ENCODE measurements at places on chromosomes 3 and 15. TPM values are rescaled to one million over a fixed set of nuclear protein-coding genes. Genes with fewer than 3 reads are reported as not detected.

- H3K27me3 ChIP-seq, result peaks cover 12% of the 10 kb centered on the region
- H3K4me3 ChIP-seq, result no peak overlapping the region
- no peak overlapping the region for H3K27ac ChIP-seq
Measured at GRCh38 chr3:13461169-13462124, 18.7 kb upstream of the HDAC11 start.

The SCN5A gene
- not detected for total RNA-seq

- H3K4me1 ChIP-seq, result peaks cover 57% of the 10 kb centered on the region
- H3K27ac ChIP-seq, result peak overlapping the region; percentile 78
- H3K36me3 ChIP-seq, result peaks cover 24% of the 10 kb centered on the region
- no peaks in the 10 kb centered on the region for H3K27me3 ChIP-seq
- H3K4me3 ChIP-seq, result peak overlapping the region; percentile 92
Measured at GRCh38 chr15:75200765-75201615, 692 bp upstream of the C15orf39 start.

DNA sequence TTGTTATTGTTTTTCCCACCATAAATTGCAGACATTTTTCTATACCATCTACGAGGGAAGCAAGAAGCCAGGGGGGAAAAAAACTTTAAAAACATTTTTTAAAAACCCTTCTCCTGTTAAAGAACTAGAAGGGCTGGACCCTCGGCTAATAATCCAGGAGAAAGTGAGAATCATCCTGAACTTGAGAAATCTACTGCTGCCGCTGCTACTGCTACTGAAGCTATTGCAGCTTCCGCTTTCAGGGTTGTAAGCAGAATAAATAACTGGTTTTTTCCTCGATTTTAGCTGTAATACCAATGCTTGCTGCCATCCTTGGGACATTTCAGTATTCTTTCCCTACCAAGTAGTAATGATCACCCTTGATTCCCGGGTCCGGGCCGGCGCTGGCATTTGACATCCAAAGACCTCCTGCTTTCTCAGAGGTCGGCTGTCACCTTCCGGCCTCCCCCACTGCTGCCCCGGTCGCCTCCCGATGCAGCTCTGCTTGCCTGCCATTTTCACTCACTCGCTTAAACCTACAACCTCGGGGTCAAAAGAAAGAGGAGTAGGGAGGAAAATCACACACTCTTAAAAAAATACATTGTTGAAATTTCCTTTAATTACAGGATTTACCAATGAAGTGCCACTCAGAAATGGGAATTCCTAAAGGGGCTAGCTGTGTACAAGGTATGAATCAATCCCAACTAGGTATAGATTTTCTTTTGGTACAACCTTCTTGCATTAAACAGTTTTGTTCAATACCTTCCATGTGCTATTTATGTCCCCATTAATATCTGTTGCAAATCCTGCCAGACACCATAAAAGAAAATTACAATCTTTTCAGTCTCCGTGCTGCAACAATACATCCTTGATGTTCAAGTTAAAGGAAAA, 674 bp upstream of the MECOM start:
- H3K4me1 ChIP-seq, result peaks cover 51% of the 10 kb centered on the region
- peak overlapping the region; percentile 56 for H3K4me3 ChIP-seq
- no peak overlapping the region for H3K27ac ChIP-seq
- peaks cover 86% of the 10 kb centered on the region for H3K27me3 ChIP-seq

GRCh38 chr3:85161544-85161943, 202.8 kb downstream of the CADM2 start:
- DNase-seq, result no peak
- no peaks in the 10 kb centered on the region for H3K36me3 ChIP-seq
- no peaks in the 10 kb centered on the region for H3K27me3 ChIP-seq
- no peak overlapping the region for H3K27ac ChIP-seq
- H3K4me3 ChIP-seq, result no peak overlapping the region
- H3K4me1 ChIP-seq, result no peaks in the 10 kb centered on the region

The PLA2G4E gene
- total RNA-seq, result not detected

GRCh38 chr3:24846286-24846860, 351.7 kb upstream of the THRB start:
- H3K36me3 ChIP-seq, result no peaks in the 10 kb centered on the region
- H3K4me1 ChIP-seq, result no peaks in the 10 kb centered on the region
- no peak overlapping the region for H3K27ac ChIP-seq
- DNase-seq, result no peak
- H3K27me3 ChIP-seq, result no peaks in the 10 kb centered on the region
- H3K4me3 ChIP-seq, result no peak overlapping the region

DNA sequence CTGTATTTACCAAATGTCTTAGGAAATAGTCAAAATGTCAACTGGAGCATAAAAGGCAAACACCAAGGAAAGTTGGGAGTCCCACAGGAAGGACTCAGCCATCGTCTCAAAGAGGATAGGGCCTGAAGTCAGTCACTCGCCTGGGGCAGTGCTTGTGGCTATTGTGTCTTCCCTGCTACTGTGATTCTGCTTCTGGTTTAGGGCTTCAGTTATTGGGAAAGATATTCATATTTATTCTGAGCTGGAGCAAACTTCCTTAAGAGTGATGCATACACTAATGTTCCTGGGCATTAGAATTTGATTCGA, 118.1 kb downstream of the EDEM1 start:
- H3K36me3 ChIP-seq, result no peaks in the 10 kb centered on the region
- no peak for DNase-seq
- H3K27me3 ChIP-seq, result no peaks in the 10 kb centered on the region
- H3K4me3 ChIP-seq, result no peak overlapping the region

DNA sequence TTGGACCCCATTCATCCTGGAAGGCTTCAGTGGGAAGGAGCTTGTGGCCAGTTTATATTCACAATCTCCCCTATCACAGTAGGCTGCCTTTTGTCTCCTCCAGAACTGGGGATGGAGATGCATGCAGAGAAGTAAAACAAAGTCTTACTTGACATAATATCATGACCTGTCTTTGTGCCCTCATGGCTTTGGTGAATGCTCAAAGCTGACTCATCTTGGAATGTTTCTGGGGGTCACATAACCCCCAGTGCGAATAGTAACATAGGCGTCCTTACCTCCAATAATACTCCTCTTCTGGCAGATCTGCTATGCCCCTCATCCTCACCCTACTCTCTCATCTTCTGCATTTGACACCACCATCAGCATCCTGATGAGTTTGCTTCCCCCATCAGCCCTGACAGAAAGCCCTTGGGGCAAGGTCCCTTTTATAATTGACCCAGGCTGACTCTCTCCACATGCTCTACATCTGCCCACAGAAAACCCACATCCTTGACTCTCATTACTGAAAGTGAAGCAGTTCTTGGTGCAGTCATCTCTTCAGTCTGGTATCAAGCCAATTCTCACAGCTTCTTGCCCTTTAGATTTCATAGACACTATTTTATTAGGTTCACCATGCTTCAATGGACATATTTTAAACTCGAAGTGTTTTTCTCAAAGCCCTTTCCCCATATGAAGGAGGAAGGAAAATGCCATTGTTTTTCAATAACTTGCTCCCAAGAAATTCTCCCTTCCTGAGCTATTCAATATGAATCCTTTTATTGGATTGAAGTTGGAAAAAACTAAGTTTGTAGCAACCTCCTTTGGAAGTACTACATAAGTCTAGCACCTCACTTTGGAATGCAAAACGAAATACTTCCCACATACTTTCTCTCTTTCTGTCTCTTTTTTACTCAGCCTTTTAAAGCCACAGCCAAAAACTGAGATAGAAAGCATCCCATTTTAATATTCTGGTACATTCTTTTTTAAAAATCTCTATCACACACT, 36.6 kb downstream of the OSTN start:
- peaks cover 3% of the 10 kb centered on the region for H3K4me1 ChIP-seq
- no peak overlapping the region for H3K27ac ChIP-seq
- no peaks in the 10 kb centered on the region for H3K27me3 ChIP-seq
- DNase-seq, result no peak
- H3K36me3 ChIP-seq, result no peaks in the 10 kb centered on the region

- no peak overlapping the region for H3K4me3 ChIP-seq
- H3K27me3 ChIP-seq, result no peaks in the 10 kb centered on the region
- no peak for DNase-seq
- H3K4me1 ChIP-seq, result no peaks in the 10 kb centered on the region
Measured at GRCh38 chr3:181915551-181915950, 203.8 kb downstream of the SOX2 start.

Measured in activated CD4-positive, alpha-beta memory T cell treated with anti-CD3 and anti-CD28 coated beads, Interleukin-2, amount 10 ng/mL, durations not matched to agents 7 days and 5 days (primary cell).